ENCODE measurements at places on chromosomes 4 and X. TPM values are rescaled to one million over a fixed set of nuclear protein-coding genes. Genes with fewer than 3 reads are reported as not detected.

DNA sequence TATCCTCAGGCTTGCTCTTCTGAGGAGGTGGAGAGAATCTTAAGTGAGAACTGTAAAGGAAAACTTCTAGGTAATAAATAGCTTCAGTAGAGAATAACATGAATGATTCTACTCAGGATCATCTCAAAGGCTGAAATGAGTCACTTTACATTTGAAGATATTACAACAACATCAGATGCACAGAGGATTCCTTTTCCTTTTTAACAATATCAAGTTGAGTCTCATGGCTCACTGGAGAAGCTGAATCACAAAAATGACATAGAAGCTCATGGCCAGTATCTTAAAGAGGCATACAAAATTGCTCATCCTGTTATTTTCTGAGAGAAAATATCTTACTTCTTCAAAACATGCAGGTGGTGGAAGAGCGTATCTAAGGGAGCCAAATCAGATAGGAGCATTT, 72.5 kb upstream of the EMCN start:
- peaks cover 2% of the 10 kb centered on the region for H3K27me3 ChIP-seq
- H3K27ac ChIP-seq = no peak overlapping the region
- DNase-seq = no peak

GRCh38 chrX:15913146-15913545, 58.5 kb upstream of the AP1S2 start:
- no peak for DNase-seq
- no peaks in the 10 kb centered on the region for H3K4me1 ChIP-seq
- H3K27ac ChIP-seq = no peak overlapping the region
- H3K27me3 ChIP-seq = peaks cover 12% of the 10 kb centered on the region

The PAGE2B gene
- not detected for total RNA-seq

The LRRC66 gene
- 0.12 TPM for total RNA-seq
